ENCODE measurements at places on chromosomes 3 and 15. TPM values are rescaled to one million over a fixed set of nuclear protein-coding genes. Genes with fewer than 3 reads are reported as not detected.

BCL6 gene
- total RNA-seq: 136 TPM

HESX1 gene
- 0.36 TPM for total RNA-seq

UBE2E2 gene
- total RNA-seq: 56.5 TPM

LXN gene
- 78.1 TPM for total RNA-seq

TRAT1 gene
- 1.3 TPM for total RNA-seq

CCR3 gene
- not detected for total RNA-seq

GPX1 gene
- total RNA-seq: 209 TPM

IL17RB gene
- total RNA-seq: 0.52 TPM

FANCD2OS gene
- not detected for total RNA-seq

ZNF620 gene
- 4.7 TPM for total RNA-seq

CPNE9 gene
- not detected for total RNA-seq

SLC12A1 gene
- total RNA-seq: 0.81 TPM

ROPN1 gene
- total RNA-seq: not detected

AQR gene
- total RNA-seq: 28.9 TPM

Data from aorta (tissue), 5 donors.